ENCODE measurements at places on chromosomes 16 and 17. TPM values are rescaled to one million over a fixed set of nuclear protein-coding genes. Genes with fewer than 3 reads are reported as not detected.

ABCC11 gene
- total RNA-seq: not detected

TRIM72 gene
- 0.10 TPM for total RNA-seq

WSB1 gene
- total RNA-seq: 633 TPM

TP53TG3C gene
- not detected for total RNA-seq

GNGT2 gene
- not detected for total RNA-seq

UTS2R gene
- total RNA-seq: 7.2 TPM

HBA2 gene
- not detected for total RNA-seq

- H3K4me3 ChIP-seq: peak overlapping the region; percentile 30
- DNase-seq: peak; percentile 88
- H3K27me3 ChIP-seq: peaks cover 10% of the 10 kb centered on the region
- H3K36me3 ChIP-seq: peaks cover 9% of the 10 kb centered on the region
- H3K27ac ChIP-seq: no peak overlapping the region
These were observed 4.9 kb downstream of the CDK3 start for GRCh38 chr17:76005263-76006149.

GRCh38 chr16:84284154-84284722 lies 10.4 kb upstream of the WFDC1 start:
- peak; percentile 69 for DNase-seq
- H3K4me1 ChIP-seq: peaks cover 29% of the 10 kb centered on the region
- no peak overlapping the region for H3K4me3 ChIP-seq
- H3K36me3 ChIP-seq: no peaks in the 10 kb centered on the region

DNA sequence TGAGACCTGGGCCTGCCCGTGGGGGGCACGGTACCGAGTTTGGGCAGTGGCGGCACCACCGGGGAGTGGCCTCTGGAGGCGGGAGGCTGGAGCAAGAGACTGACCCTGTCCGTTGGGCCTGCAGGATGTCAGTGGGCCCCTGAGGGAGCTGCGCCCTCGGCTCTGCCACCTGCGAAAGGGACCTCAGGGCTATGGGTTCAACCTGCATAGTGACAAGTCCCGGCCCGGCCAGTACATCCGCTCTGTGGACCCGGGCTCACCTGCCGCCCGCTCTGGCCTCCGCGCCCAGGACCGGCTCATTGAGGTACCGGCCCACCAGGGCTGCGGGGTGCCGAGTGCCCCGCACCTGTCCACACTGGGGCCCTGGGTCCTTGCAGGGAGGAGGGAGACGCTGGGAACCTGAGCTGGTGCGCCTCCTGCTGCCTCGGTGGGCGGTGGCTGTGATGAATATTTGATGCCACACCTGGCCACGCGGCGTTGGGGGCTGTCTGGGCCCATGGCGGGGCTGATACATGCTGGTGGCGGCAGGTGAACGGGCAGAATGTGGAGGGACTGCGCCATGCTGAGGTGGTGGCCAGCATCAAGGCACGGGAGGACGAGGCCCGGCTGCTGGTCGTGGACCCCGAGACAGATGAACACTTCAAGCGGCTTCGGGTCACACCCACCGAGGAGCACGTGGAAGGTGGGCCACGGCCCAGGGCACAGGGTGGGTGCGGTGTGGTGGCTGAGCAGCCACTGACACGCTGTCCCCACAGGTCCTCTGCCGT lies 9.7 kb downstream of the NHERF2 start:
- no peak overlapping the region for H3K27ac ChIP-seq
- no peaks in the 10 kb centered on the region for H3K36me3 ChIP-seq
- peaks cover 10% of the 10 kb centered on the region for H3K27me3 ChIP-seq
- DNase-seq: no peak
- H3K4me3 ChIP-seq: no peak overlapping the region
- peaks cover 8% of the 10 kb centered on the region for H3K4me1 ChIP-seq

GRCh38 chr16:48622456-48623303 lies 12.7 kb upstream of the N4BP1 start:
- H3K4me3 ChIP-seq: peak overlapping the region; percentile 82
- H3K36me3 ChIP-seq: no peaks in the 10 kb centered on the region
- peak overlapping the region; percentile 94 for H3K27ac ChIP-seq
- H3K27me3 ChIP-seq: peaks cover 3% of the 10 kb centered on the region

GRCh38 chr16:83312015-83312717 lies 495.6 kb upstream of the HSBP1 start:
- H3K4me3 ChIP-seq: no peak overlapping the region
- no peak overlapping the region for H3K27ac ChIP-seq
- peaks cover 13% of the 10 kb centered on the region for H3K4me1 ChIP-seq
- no peaks in the 10 kb centered on the region for H3K27me3 ChIP-seq
- no peak for DNase-seq
- no peaks in the 10 kb centered on the region for H3K36me3 ChIP-seq

- peaks cover 3% of the 10 kb centered on the region for H3K27me3 ChIP-seq
- peaks cover 23% of the 10 kb centered on the region for H3K4me1 ChIP-seq
- H3K36me3 ChIP-seq: no peaks in the 10 kb centered on the region
- H3K27ac ChIP-seq: peak overlapping the region; percentile 24
- peak overlapping the region; percentile 63 for H3K4me3 ChIP-seq
These were observed 16.1 kb upstream of the C17orf78 start for GRCh38 chr17:37359682-37360188.

GRCh38 chr17:73192894-73193701 lies at the start of gene COG1:
Gene COG1 (plus strand): TSS chr17:73193055. CDS start chr17:73193070, 15 bp downstream.
- DNase-seq: peak; percentile 89
- H3K36me3 ChIP-seq: peaks cover 6% of the 10 kb centered on the region
- H3K27ac ChIP-seq: peak within 1 kb of the TSS; percentile 94
- peaks cover 8% of the 10 kb centered on the region for H3K27me3 ChIP-seq
- peaks cover 18% of the 10 kb centered on the region for H3K4me1 ChIP-seq

DNA sequence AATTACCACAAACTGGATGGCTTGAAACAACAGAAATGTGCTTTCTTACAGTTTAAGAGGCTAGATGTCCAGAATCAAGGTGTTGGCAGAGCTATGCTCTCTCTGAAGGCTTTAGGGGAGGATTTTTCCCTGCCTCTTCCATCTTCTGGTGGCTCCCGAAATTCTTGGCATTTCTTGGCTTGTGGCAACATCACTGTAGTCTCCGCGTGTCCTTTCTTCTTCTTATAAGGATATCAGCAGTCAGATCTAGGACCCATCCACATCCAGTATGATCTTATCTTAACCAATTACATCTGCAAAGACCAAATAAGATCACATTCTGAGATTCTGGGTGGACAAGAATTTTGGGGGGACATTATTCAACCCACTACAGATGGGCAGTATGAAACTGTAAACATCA lies 119.2 kb upstream of the PMFBP1 start:
- no peak for DNase-seq
- H3K4me1 ChIP-seq: peaks cover 2% of the 10 kb centered on the region
- no peaks in the 10 kb centered on the region for H3K27me3 ChIP-seq
- no peak overlapping the region for H3K27ac ChIP-seq
- H3K4me3 ChIP-seq: no peak overlapping the region

DNA sequence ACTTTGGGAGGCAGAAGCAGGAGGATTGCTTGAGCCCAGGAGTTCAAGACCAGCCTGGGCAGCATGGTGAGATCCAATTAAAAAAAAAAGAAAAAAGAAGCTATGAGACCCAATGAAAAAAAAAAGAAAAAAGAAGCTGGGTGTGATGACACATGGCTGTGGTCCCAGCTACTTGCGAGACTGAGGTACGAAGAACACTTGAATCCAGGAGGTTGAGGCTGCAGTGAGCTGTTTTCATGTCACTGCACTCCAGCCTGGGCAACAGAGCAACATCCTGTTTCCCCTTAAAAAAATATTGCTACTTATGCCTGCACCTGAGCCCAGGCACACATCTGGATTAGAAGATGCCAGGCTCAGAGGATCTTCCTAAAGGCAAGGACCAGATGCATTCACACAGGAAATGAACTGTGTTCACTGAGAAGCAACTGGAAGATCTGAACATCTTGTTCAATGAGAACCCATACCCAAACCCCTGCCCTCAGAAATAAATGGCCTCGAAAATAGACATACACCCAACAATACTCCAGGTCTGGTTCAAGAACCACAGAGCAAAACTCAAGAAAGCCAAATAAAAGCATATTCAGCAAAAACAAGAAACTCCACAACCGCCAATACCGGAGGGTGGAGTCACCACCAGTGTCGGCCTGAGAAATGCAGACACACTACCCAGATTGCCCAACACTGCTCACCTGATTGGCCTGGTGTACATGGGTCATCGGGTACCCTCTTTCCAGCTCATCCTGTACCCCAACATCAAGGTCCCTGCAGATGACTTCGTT lies 4.4 kb downstream of the RNF135 start:
- no peak overlapping the region for H3K4me3 ChIP-seq
- peaks cover 8% of the 10 kb centered on the region for H3K27me3 ChIP-seq
- no peak overlapping the region for H3K27ac ChIP-seq
- H3K4me1 ChIP-seq: peaks cover 3% of the 10 kb centered on the region
- DNase-seq: no peak

- DNase-seq: no peak
- no peak overlapping the region for H3K27ac ChIP-seq
- H3K36me3 ChIP-seq: no peaks in the 10 kb centered on the region
These were observed 63.7 kb downstream of the C16orf95 start for GRCh38 chr16:87253536-87253935.

GRCh38 chr16:138049-138417 lies 440 bp downstream of the NPRL3 start:
- DNase-seq: peak; percentile 70
- H3K36me3 ChIP-seq: no peaks in the 10 kb centered on the region
- H3K4me3 ChIP-seq: peak overlapping the region; percentile 82

DNA sequence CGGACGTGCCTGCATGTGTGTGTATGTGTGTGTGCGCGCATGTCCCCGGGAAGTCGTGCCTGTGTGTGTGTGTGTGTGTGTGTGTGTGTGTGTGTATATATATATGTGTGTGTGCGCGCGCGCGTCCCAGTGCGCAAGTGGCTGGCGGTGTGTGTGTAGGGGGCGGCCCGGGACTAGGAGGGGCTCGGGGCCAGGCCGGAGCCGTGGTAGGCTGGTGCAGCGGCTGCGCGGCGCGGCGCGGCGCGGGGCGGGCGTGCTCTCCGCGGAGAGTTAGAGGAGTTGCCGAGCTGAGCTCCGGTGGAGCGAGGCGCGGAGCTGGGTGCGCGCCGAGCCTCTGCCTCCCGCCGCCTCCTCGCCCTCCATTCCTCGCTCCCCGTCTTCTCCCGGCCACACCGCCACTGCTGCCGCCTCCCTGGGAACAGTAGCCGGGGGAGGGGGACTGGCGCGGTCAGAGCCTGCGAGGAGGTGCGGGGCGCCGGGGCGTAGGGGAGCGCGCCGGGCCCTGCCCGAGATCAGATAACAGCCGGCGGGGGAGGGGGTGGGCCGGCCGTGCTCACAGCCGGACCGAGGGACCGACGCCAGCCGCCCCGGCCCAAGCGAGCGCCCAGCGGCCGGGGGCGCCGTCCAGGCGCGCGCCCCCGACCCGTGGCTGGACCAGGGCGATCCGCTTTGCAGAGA lies at the start of gene KCNJ12:
Gene KCNJ12, plus strand, starts transcription at position 277 of the 678 bp plus-strand sequence. CDS start 38,986 bp downstream, outside the sequence.
- DNase-seq: peak; percentile 56
- H3K27ac ChIP-seq: peak within 1 kb of the TSS; percentile 40
- H3K27me3 ChIP-seq: peaks cover 14% of the 10 kb centered on the region
- H3K4me1 ChIP-seq: peaks cover 16% of the 10 kb centered on the region
- peak within 1 kb of the TSS; percentile 68 for H3K4me3 ChIP-seq

GRCh38 chr17:82993005-82993404 lies 86.4 kb upstream of the METRNL start:
- no peak overlapping the region for H3K4me3 ChIP-seq
- no peaks in the 10 kb centered on the region for H3K4me1 ChIP-seq
- H3K27ac ChIP-seq: no peak overlapping the region
- no peak for DNase-seq
- peaks cover 35% of the 10 kb centered on the region for H3K36me3 ChIP-seq

GRCh38 chr16:64153718-64154117 lies 968.1 kb downstream of the CDH11 start:
- H3K36me3 ChIP-seq: no peaks in the 10 kb centered on the region
- no peak overlapping the region for H3K4me3 ChIP-seq
- no peak for DNase-seq
- H3K27me3 ChIP-seq: no peaks in the 10 kb centered on the region
- H3K27ac ChIP-seq: no peak overlapping the region
- H3K4me1 ChIP-seq: peaks cover 3% of the 10 kb centered on the region

DNA sequence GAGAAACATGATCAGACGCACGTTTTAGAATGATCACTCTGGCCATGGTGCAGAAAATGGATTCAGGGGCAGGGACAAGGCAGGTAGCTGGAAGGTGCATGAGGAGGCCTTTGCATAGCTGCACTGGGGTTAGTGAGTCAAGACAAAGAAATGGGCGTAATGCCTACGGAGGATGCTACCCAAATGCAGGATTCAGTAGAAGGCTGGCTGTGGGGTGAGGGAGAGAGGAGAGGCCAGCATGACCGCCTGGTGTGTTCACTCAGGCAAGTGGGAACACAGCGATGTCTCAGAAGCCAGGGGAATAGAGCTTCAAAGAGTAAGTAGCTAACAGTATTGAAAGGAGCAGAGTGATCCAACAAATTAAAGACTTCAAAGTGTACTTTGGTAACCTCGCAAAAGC lies 31.2 kb downstream of the PMP22 start:
- H3K4me3 ChIP-seq: no peak overlapping the region
- no peaks in the 10 kb centered on the region for H3K4me1 ChIP-seq
- no peaks in the 10 kb centered on the region for H3K36me3 ChIP-seq
- DNase-seq: no peak

DNA sequence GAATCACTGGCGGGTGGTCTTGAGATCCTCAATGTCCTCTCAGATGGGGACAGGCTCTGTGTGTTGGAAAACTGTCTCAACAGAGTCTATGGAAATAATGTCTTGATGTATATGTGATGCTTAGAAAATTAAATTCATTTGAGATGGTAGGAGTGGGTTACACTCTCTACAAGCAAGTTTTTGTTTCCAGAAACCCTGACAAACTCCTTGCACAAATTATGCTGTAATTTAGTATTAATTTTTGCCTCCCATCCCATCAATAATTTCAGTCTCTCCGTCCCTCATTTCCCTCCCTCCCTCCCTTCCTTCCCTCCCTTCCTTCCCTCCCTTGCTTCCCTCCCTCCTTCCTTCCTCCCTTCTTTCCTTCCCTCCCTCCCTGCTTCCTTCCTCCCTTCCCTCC lies 488.0 kb upstream of the C16orf82 start:
- no peaks in the 10 kb centered on the region for H3K4me1 ChIP-seq
- H3K4me3 ChIP-seq: no peak overlapping the region
- no peaks in the 10 kb centered on the region for H3K36me3 ChIP-seq
- no peak overlapping the region for H3K27ac ChIP-seq
- no peak for DNase-seq

DNA sequence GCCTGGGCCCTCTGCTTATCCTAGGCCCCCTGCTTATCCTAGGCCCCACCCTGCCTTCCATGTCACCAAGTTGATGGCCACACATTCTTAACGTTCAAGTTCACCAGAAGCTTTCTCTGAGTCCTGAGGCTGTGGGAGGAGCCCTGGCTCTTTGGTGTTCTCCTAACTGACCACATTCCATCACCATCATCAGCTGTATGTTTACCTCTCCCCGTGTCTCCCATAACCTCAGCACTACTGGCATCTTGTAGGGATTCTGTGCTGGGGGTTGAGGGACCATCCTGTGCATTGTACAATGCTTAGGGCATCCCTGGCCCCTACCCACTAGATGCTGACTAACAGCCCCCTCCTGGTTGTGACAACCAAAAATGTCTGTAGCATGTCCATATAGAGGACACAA lies 99.3 kb downstream of the NDE1 start:
- no peaks in the 10 kb centered on the region for H3K4me1 ChIP-seq
- H3K4me3 ChIP-seq: no peak overlapping the region
- no peak overlapping the region for H3K27ac ChIP-seq
- H3K36me3 ChIP-seq: no peaks in the 10 kb centered on the region
- H3K27me3 ChIP-seq: peaks cover 2% of the 10 kb centered on the region
- DNase-seq: no peak

- no peak for DNase-seq
- peaks cover 5% of the 10 kb centered on the region for H3K36me3 ChIP-seq
- peak overlapping the region; percentile 98 for H3K27ac ChIP-seq
- H3K27me3 ChIP-seq: peaks cover 42% of the 10 kb centered on the region
- peaks cover 33% of the 10 kb centered on the region for H3K4me1 ChIP-seq
These were observed 3.5 kb downstream of the KDM6B start for GRCh38 chr17:7837408-7838088.

Data from glutamatergic neuron (in vitro differentiated cells).